ENCODE measurements at places on chromosomes 1 and 21.

GRCh38 chr1:118751166-118751565, 237.0 kb downstream of the TBX15 start:
- no peak for DNase-seq

GRCh38 chr1:68175621-68176398, 56.5 kb downstream of the WLS start:
- DNase-seq: no peak

- no peak for DNase-seq
Observed at GRCh38 chr1:198937231-198938031, 298.6 kb downstream of the PTPRC start.

DNA sequence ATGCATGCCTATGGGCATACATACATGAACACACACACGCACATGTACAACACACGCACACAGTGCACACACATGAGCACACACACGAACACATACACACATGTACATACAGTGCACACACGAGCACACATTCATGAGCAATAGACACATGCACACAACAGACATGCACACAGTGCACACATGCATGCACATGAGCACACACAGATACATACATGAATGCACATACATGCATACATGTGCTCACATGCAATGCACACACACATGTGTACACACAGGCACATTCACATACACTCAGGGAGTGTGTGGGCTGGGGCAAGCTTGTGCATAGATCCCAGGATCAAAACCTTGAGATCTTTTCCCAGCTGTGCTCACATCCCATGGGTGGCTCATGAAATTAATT, 18.9 kb downstream of the CRYAA start:
- DNase-seq: peak; percentile 62

DNA sequence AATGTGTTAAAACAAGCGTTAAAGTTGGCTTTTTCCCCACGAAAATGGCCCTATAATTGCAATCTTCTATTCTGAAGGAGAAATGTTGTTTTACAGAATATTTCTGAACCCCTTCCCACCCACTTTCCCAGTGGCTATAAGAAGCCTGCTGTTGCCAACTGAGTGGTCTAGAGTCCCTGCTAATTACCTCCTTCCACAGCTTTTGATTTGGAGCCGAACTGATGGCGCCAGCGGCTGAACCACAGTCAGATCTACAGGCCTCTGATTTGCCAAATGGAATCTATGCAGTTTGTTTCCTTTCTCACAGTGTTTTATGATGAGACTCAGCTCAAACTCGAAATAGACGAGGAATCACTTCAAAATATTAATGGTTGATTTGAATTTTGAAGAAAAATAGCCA, 76.0 kb upstream of the C1orf105 start:
- no peak for DNase-seq

GRCh38 chr1:157105298-157105987, 5.8 kb upstream of the ETV3L start:
- DNase-seq: no peak

DNA sequence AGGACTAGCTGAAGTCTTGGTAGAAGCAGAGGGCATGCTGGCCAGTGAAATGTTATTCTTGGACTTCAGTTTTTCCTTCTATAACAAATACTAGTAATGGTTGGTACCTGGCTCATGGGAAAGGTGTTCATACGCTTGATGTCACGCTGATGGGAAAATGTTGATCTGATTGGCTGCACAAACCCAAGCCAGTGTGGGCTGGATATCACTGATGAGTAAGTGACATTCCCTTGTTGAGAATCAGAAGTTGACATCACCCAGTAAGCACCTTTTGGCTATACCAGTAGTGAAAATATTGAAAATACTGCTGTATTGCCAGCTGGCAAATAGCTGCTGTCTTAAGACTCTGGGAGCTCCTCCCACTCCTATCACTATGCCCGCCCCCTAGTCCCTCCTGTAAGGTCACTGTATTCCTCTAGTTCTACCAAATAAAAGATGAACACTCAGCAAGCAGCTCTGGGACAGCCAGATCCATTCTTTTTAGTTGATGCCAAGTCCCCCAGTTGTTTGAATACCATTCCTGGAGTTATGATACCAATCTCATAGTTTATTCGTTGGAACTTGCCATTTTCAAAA, 168.2 kb downstream of the GRIK1 start:
- no peak for DNase-seq

- no peak for DNase-seq
Observed at GRCh38 chr1:3555131-3555920, 56.0 kb downstream of the MEGF6 start.

GRCh38 chr1:5967351-5968160, 24.7 kb downstream of the NPHP4 start:
- no peak for DNase-seq

GRCh38 chr1:154270833-154271232, 1.6 kb upstream of the HAX1 start:
- DNase-seq: no peak

GRCh38 chr1:159827549-159827948, 876 bp downstream of the SLAMF8 start:
- DNase-seq: no peak

DNA sequence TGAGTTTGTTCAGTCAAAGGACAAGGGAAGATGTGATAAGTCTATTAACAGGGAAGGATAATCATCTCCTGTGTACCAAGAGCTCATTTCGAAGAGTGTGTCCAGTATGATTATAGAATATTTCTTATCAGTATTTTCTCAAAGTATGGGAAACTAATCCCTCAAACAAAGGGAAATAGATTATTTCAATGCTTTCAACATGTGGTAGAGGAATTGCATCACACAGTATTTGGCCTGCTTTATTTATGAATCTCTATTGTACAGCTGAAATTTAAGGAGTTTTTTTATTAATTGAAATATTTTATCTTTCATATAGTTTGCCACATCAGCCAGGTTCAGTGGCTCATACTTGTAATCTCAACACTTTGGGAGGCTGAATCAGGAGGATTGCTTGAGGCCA, 151.0 kb downstream of the CLEC20A start:
- DNase-seq: no peak

DNA sequence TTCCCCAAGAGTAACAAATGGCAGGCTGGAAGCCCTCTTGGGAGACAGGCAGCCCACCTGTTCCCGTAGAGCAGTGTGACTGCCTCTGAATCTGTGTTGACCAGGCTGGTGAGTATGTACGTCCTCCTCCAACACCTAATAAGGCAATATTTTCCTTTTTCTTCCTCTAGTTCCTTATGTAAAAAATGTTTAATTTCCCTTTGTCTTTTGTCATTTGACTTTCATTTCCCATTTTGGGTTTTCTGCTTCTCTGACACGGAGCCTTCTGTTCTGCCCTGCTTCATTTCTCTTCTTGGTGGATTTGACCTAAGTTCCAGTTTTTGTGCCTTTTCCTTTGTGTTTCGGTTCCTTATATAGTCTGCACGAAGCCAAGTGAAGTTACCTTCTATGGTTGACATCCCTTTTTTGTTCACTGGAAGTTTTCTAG, 65.8 kb upstream of the ATF3 start:
- DNase-seq: no peak

DNA sequence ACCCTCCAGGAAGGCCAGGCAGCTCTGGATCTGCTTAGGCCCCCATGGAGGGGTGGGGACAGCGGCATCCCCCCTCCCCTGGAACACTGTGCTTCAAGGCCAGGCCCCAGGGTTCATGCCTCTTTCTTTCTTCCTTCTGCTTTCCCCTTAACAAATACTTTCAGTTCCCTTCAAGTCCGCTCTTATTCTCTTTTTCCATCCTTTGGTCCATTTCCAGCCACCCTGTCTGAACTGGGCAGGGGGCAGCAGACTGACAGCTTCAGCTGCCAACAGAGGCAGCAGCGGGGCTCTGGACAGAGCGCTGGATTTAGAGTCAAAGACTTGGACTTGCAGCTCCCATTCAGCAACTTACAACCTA, 1.1 kb upstream of the CD244 start:
- DNase-seq: no peak

DNA sequence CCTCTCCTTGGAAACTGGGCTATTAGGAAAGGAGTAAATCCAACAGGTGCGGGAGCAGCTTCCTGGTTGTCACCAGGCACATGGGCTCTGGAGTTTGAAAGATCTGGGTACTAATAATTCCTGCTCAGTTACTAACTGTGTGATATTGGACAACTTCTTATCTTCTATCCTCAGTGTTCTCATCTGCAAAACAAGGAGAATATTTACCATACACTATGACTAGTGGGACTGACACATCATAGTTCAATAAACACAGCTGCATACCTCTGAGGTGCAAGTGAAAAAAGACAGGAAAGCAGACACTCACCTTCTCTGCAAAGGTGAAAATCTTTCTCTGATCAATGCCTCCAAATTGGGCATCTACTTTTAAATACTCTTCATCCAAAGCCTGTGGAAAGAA, 19.7 kb downstream of the YARS1 start:
- DNase-seq: no peak

DNA sequence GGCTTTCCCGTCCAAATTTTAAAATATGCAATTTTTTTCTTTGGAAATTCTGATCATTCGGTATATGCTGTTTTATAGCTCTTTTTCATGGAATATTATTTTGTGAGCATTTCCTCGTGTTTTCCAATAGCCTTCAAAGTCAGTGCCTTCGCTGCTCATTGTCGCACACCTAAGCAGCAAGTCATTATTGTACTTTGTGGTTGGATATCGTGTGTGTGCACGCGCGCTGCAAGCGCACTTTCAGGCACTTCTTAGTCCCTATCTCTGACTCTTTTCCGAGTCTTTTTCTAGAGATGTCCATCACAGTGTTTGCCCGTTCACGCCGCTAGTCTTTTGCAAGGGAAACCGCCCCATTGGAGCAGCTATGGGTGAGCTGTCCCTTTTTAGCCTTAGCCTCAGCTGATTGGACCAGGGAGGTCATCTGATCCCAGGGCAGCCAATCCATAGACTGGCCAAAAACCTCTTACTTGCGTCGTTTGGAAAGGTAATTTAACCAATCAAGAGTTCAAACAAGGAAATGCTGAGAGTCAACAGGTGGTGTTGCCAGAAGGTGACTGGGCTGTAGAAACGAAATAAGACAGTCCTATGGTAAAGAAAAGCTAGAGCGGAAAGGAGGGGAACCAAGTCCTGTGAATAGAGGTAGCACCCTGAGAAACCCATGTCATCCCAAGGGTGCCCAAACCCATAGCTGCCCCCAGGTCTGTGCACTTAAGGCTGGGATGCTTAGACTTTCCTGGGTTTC, 710 bp upstream of the HYI start:
- peak; percentile 94 for DNase-seq

GRCh38 chr1:57492586-57493226, 68.8 kb upstream of the DAB1 start:
- no peak for DNase-seq

DNA sequence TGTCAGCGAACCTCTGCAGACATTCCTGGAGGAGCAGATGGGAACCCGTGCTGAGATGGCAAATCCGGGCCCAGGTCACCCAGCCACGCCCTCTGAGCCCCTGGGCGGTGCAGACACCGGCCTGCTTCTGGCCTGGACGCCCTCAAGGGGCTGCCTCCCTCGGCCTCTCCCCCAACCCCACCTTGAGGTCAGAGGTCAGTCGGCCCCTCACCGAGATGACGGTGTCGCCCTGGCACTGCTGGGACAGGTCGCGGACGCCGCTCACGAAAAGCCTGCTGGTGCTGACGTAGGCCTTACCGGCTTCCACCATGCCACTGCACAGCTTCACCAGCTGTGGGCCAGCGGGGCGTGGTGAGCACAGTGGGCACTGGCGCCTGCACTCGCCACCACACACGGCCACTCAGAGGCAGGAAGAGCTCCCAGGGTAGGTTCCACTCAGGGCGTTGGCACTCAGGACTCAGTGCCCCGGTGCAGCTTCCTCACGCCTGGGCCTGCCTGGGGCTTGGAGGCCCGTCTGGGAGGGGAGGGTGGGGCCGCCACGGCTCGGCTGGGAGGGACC, 4.7 kb downstream of the ACAP3 start:
- DNase-seq: no peak

DNA sequence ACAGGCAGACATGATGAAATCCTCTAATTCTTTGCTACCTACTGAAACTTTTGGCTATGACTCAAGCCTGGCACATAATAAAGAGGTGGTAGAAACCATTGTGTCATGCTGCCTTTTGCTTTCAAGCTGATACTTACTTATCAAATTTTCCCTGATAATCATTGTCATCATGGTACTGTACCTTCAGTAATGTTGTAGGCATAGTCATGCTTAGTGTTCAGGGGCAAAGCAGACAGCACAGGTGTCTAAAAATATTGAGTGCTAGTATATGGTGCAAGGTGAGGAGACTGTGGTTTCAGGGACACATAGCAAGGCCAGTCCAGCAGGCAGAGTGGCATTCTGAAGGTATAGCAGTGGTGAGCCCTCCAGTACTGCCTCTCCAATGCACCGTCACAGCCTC, 226.9 kb upstream of the DEPDC1 start:
- no peak for DNase-seq

DNA sequence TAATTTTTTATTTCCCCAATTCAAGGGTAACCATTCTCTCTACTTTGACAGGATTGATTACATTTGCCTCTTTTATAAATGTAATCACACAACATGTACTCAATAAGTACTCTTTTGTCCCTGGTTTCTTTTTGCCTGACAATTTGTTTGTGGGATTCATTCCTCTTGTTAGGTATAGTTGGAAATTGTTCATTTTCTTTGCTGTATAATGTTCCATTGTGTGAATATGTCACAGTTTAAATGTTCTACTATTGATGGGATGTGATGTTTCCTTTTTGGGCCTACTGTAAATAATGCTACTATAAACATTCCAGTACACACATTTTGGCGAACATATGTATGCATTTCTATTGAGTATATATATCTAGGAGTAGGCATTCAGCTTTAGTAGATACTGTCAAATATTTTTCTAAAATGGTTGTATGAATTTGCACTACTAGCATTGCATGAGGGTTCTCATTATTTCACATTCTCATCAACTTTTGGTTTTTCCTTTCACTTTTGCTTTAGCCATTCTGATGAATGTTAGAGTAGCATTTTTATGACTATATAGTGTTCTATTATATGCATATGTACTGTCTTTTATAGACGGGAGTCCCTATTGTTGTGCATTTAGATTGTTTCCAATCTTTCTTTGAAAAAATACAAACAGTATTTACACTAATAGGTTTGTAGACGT, 35.0 kb upstream of the PRKACB start:
- DNase-seq: no peak

- no peak for DNase-seq
Observed at GRCh38 chr1:225917536-225917935, 6.5 kb downstream of the PYCR2 start.

GRCh38 chr1:116232989-116233514, 121.9 kb downstream of the MAB21L3 start:
- DNase-seq: no peak

GRCh38 chr1:30998887-30999286, 66.6 kb downstream of the PUM1 start:
- DNase-seq: no peak

DNA sequence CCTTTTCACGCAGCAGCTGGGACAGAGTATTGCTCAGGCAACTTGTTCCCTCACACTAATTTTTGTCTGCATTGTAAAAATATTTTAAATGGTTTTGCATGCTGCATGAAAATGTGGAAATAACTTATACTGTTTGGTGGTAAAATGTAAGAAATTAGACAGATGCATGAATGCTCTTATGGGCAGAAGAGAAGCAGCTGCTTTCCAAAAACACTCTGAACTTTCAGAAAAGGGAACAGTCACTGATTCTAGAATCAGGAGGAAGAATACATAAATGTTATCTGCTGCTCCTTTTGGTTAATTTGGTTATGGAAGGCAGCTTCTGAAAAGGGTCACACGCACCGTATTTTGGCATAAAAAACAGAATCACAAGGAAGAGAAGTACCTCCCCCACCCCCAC, 87.0 kb upstream of the RUNX1 start:
- no peak for DNase-seq
